ENCODE measurements at places on chromosomes 6 and 20. TPM values are rescaled to one million over a fixed set of nuclear protein-coding genes. Genes with fewer than 3 reads are reported as not detected.

Gene CFAP61
- total RNA-seq = not detected

Gene ESR1
- total RNA-seq = not detected

GRCh38 chr6:52381249-52381648, 19.3 kb downstream of the PAQR8 start:
- no peak for DNase-seq

DNA sequence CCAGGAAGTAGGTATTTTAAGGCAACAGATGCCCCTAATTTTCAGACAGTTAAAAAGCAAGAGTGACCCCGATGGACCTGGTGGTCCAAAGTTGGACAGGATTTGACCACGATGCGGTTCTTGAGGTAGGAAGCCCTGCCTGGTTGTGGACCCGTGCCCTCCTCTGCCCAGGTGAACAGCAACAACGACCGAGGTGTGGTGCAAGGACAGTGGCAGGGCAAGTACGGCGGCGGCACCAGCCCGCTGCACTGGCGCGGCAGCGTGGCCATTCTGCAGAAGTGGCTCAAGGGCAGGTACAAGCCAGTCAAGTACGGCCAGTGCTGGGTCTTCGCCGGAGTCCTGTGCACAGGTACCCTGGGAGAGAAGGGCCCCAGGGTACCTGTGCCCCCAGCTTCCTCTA, 18.7 kb downstream of the TGM6 start:
- DNase-seq = no peak

Gene KATNA1
- 18.9 TPM for total RNA-seq

Gene MYLK2
- not detected for total RNA-seq

- DNase-seq = no peak
Observed at GRCh38 chr6:73514746-73515110, 6.1 kb downstream of the EEF1A1 start.

GRCh38 chr6:132659082-132659481, at the start of gene TAAR1:
Gene TAAR1, minus strand, starts transcription at chr6:132659182. Its CDS starts 13,179 bp downstream, at chr6:132646003.
- no peak for DNase-seq

Gene CPXM1
- total RNA-seq = 76.3 TPM

Gene ZNF76
- total RNA-seq = 14.8 TPM

DNA sequence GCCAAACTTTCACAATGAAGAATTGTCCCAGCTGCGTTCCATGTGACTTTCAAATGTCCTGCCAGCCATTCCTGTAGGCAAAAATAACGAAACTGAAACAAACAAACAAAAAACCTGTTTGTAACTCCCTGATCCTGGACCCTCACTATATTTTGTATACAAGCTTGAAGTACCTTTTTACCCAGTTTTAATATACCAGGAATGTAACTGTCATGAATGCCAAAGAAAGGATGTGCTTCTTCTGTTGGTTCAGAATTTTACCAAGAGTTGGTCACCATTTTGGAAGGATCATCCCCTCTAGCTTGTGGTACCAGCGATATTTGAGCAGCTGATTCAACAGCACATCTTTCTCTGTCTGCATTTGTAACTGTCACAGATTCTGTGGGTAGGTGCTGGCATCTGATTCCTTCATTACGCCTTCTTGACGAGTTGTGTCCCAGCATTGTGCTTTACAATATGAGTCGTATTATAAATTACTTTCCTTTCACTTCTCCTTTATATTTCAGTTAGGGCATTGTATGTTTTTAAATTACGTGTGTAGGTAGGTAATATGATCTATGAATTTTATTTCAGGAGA, 93.9 kb downstream of the DLGAP4 start:
- no peak for DNase-seq

- no peak for DNase-seq
Observed at GRCh38 chr6:4814212-4814611, 38.0 kb downstream of the CDYL start.

- DNase-seq = no peak
Observed at GRCh38 chr6:5942591-5942990, 64.1 kb downstream of the NRN1 start.

DNA sequence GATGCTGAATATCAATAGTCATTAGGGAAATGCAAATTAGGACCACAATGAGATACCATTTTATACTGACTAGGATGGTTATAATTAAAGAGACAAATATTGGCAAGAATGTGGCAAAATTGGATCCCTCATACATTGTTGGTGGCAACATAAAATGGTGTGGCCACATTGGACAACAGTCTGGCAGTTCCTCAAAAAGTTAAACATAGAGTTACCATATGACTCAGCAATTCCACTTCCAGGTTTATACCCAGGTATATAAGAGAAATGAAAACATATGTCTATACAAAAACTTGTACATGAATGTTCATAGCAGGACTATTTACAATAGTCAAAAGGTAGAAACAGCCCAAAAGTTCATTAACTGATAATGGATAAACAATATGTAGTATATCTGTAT, 2.0 kb upstream of the CRIP3 start:
- DNase-seq = no peak

GRCh38 chr20:42652266-42652665, 537.4 kb downstream of the PTPRT start:
- DNase-seq = no peak

DNA sequence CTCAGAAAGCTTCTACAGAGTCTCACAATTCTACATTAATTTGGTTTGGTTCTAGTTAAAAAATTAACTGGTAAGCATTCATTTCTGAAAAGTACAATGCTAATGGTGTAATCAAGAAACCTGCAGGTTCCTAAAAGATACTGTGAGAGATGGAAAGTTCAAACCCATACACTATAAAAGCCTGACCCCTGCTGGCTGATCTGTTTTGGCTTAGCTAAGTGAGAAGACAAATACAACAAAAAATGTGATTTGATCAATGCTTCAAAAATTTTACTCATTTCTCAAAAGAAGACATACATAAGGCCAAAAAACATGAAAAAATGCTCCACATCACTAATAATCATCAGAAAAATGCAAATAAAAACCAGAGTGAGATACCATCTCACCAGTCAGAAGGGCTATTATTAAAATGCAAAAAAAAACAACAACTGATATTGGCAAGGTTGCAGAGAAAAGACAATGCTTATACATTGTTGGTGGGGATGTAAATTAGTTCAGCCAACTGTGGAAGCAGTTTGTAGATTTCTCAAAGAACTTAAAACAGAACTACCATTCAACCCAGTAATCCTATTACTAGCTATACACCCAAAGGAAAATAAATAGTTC, 102.8 kb downstream of the MOXD1 start:
- peak; percentile 62 for DNase-seq

DNA sequence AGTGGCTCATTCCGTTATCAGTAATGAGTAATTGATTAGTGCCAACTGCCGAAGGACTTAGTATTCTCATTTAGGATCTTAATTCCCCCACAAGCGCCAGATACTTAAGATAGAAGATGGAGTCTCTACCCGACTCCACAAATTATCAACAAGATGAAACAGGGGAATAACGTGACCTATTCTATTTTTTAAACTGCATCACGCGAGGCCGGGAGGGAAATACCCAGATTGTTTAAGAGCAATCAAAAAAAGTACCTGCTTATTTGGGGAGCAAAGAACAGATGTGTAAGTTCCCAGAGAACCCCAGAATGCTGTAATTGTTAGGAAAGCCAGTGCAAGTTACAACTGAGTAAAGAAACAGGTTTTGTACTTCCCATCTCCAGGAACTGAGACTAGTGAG, 1.1 kb upstream of the MAP3K5 start:
- DNase-seq = no peak

DNA sequence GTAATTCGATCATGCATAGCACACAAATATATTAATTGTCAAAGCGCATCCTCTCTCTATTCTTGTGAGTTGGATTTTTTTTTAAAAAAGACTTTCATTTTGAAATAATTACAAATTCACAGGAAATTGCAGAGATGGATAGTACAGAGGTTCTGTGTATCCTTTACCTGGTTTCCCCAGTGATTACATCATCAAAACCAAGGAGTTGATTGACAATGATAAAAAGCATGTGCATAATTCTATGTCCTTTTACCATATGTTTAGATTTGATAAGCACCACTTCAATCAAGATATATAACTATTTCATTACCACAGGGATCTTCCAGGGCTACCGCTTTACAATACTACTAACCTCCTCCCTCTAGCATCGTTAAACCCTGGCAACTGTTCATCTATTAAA, 40.2 kb downstream of the CCN2 start:
- no peak for DNase-seq

GRCh38 chr6:18265787-18266522, 1.6 kb upstream of the DEK start:
- no peak for DNase-seq

Gene EFCAB8
- total RNA-seq = not detected

Gene TEAD3
- total RNA-seq = 9.7 TPM

Gene BTNL2
- total RNA-seq = not detected

DNA sequence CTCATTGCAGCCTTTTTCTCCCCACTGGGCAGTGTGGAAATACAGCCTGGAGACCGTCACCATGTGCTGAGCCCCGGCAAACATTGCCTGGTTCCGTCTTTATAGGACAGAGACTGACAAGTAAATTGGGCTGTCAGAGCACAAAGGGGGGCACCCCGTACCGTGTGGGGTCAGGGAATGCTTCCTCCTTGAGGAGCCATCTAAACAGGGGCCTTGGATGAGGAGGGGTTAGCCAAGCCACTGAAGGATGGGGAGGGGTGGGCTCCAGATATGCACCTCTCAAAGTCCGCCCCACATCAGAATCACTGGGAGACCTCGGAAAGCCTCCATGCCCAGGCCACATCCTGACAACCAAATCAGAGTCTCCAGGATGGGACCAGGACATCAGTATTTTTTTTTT, 73.9 kb downstream of the NFATC2 start:
- DNase-seq = no peak

- DNase-seq = no peak
Observed at GRCh38 chr20:46433051-46433450, 26.6 kb upstream of the ELMO2 start.

Gene SLC32A1
- total RNA-seq = 0.04 TPM

- DNase-seq = no peak
Observed at GRCh38 chr6:169702840-169703246, 917 bp downstream of the C6orf120 start.
